ENCODE measurements at places on chromosomes 3 and 15. TPM values are rescaled to one million over a fixed set of nuclear protein-coding genes. Genes with fewer than 3 reads are reported as not detected.

SPTSSB gene
- 0.39 TPM for total RNA-seq

PODXL2 gene
- 2.2 TPM for total RNA-seq

RBMS3 gene
- 203 TPM for total RNA-seq

JMJD7 gene
- 9.6 TPM for total RNA-seq

NPAP1 gene
- total RNA-seq = not detected

SLC22A13 gene
- total RNA-seq = 1.3 TPM

HESX1 gene
- 1.9 TPM for total RNA-seq

CHST14 gene
- 21.4 TPM for total RNA-seq

- no peak for DNase-seq
Observed at GRCh38 chr3:186953011-186953487, 22.7 kb downstream of the ST6GAL1 start.

DNA sequence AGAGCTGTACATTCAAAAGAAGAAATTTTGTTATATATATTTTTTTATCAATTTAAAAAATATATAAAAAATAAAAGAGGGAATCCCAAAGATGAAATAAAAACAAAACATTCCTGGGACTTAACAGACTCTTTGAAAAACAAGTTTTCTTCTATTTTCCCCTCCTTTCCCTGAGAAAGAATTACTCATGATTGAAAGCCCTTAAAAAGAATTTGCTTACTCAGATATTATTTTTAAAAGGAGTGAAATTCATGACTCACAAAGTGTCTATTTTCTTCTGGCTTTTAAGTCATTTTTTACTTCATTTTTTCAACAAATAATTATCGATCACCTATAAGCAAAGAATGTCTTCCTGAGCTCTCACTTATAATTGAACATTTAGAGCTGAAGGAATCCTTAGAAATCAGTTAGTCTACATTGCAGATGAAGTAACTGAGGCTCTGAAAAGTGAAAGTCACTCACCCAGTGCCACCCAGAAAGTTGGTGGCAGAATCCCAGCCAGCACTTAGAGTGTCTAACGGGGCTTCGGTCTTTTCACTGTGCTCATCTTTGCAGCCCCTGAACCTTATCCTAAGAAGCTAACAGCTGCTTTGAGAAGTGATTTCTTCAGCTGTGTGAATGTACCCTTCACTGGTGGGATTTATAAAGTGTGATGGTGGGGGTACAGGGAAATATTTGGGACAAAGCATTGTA, 42.5 kb upstream of the NUDT16 start:
- DNase-seq = no peak

- no peak for DNase-seq
Observed at GRCh38 chr15:59232476-59232875, 25.8 kb downstream of the LDHAL6B start.

DNA sequence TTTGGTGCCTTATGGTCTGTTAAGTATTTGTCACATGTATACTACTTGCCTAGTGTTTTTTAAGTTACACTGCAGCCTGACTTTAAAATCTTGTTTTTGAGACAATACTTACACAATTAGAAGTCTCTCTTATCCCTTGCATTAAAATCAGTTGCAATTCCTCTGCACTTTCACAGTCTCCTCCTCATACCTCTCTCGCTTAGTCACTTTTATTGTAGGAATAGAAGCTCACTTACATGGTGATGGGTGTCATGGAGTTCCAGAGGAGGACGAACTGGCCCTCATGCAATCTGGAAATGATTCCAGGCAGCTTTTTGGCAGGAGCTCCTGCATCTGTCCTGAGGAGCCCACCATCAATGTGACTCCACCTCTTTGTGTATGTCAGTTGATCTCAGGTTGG, 238.4 kb upstream of the TBC1D5 start:
- DNase-seq = no peak

DNA sequence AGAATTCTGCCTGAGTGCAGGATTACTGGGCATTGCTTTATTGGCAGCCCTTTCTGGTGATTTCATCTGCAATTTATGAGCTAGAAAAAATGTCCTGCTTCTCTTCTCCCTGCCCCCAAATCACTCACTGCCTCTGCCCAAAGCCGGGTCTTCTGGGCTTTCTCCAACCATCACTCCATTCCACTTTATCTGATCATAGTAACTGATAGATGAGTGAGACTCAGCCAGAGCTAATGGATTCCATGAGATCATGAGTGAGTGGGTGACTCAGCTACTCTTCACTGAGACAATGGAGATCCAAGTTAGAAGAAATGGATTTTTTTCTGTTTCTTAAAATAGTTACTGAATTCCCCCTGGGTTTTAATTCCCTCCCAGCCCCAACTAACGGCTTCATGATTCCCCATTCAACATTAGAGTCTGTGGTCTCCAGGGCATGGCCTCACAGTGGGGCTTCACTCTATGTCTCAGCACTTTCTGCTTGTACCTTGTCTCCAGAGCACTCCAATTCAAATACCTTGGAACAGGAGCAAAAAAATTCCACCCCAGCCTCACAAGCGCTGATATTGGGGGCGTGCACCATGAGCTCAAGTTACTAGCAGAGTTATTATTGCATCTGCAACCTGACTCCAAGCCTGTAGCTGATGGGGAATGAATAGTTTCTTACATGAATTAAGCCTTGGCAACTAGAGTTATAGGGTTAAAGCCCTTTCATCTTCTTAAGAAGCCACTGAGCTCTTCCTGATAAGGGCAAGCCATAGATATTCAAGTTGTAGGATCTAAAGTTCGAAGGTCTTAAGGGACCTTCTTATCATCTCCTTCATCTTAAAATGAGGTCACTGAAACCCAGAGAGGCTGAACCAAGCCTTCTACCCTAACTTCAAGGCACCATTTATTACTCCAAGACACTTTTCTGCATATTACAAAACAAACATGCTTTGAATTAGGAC, 85.9 kb downstream of the AGBL1 start:
- no peak for DNase-seq

DNA sequence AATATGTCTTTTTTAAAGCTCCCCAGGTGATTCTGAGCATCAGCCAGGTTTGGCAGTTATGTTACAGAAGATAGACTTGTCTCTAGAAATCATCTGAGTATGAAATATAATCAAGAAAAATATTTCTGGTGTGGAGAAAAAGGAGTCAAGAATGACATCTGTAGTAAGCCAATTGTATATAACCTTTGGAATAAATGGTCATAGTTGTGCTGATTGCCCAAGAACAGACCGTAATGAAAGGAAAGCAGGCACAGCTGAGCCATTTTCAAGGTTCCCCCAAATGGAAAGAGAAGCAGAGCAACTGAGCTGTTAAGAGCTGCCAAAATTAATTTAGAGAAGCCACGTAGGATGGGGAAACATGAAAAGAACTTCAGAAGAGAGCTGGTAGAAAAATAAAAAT, 26.6 kb downstream of the GOLM2 start:
- DNase-seq = no peak

DNA sequence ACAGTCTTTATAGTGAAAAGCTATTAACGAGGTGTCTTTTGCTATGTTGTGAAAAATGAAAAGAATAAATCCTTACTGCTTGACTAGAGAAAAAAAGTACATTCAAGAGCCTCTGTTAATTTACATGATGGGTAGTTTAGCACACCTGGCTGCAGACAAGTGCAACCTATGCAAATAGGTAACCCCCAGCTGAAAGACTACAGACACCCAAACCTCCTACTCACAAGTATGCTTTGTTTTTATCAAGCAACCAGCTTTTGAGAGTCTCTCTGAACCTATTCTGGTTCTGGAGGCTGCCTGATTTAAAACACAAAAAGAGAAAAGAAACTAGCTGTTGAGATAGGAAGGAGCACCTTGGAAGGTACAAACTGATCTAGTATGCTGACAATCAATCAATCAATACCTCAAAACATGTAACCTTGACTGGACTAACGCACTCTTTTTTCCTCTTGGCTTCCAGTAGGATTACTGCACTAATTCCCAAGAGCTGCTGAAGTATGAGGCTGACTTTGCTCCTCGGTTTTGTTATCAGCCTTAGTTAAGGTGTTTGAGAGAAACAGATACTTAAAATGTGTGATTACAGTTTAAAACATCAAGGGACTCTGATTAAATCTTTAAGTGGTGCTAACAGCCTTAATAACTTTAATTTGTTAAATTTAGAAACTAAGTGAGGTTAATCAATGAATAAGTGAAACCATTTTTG, 63.6 kb downstream of the OSBPL10 start:
- no peak for DNase-seq

DNA sequence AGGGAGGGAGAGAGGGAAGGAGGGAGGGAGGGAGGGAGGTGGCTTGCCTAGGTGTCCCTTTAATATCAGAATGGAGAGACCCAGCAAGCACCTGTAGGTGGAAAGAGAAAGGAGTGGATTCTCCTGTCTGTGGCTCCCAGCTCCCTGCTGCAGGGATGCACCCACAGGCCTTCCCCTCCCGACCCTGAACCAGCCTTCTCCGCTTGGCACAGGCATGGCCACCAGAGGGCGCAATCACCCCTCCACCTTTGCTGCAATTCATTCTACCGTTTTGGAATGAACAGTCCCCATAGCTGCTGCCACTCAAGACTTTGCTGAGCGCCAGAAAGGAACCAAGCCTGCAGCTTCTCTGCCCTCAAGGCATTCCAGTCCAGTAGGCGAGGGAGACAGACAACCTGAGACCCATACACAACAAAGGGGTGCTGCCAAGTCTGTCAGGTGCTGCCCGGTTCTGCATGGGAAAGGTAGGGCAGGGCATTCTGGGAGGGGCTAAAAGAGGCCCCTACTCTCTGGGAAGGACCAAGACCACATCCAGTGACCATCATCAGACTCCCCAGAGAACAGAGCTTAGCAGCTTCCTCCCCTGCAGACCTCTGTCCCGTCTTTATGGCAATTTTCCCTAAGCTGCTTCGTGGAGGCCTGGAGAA, 4.9 kb downstream of the TLR9 start:
- peak; percentile 97 for DNase-seq

DNA sequence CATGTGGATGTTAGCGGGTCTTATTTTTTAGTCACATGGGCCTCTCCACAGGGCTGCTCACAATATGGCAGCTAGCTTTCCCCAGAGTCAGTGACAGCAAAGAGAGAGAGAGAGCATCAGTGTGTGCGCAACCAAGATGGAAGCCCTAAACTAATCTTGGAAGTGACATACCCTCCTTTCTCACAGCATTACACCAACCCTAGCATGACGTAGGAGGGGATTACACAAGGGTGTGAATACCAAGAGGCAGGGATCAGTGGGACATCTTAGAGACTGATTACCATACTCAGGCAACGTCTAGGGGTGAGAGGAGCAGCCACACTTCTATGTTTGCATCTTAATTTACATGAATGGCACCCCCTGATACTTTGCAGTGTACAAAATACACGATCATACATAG, 3.5 kb upstream of the UBE2E2 start:
- DNase-seq = no peak

DNA sequence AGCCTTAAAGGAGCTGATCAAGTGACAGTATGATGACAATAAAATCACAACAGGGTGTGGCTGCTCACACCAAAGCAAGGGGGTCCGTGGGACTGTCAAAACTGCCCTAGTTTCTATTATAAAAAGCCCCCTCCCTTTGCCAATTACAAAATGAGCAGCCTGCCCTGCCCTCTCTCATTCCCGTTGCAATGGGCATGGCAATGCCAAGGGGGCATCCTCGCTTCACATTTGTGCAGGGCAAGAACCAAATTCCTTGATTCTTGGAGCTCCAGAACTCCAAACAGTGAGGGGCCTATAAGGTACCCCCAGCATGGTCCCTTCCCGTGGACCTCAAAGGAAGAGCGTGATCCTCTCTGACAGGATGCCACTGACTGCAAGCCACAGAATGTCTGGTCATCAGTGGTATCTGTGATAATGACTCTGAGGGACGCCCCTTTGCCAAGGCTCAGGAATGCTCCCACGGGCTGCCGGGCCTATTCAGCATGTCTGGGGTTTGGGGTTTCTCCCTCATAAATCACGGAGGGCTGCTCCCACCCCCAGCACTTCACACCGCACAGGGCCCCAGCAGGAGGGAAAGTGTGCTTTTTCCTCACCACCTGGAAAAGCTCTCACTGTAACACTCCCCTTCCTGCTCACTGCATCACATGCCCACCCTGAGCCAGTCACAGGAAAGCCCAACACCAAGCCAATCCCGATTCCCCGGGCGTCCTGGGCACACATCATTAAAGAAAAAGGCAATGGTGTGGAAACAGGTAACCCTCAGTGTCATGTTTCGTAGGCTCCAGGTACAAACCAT, 105.1 kb upstream of the TRPM1 start:
- DNase-seq = no peak

- DNase-seq = no peak
Observed at GRCh38 chr15:66094331-66094730, 159.2 kb downstream of the MEGF11 start.

GRCh38 chr3:72505539-72506405, 342.5 kb downstream of the SHQ1 start:
- no peak for DNase-seq

- DNase-seq = no peak
Observed at GRCh38 chr15:31459400-31459748, 132.7 kb downstream of the KLF13 start.

- no peak for DNase-seq
Observed at GRCh38 chr3:33071181-33071580, 25.8 kb downstream of the GLB1 start.

DNA sequence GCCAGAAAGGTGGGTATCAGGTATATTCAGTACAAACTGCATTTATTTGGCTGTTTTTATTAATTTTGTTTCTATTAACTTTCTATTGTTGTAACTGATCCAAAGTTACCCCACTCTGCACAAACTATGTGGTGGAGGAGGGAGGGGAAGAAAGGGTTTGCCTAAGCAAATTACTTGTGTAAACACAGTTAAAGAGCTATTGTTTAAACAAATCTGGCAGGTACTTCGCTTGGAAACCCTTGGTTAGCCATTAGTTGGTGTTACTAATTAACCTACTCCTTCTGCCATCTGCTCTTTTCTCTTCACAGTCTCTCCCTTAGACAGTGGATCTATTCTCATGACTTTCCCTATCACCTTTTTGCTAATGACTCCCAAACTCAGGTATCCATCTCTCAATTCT, 328.4 kb upstream of the NECTIN3 start:
- no peak for DNase-seq

- no peak for DNase-seq
Observed at GRCh38 chr15:49238342-49238741, 68.3 kb downstream of the GALK2 start.

DNA sequence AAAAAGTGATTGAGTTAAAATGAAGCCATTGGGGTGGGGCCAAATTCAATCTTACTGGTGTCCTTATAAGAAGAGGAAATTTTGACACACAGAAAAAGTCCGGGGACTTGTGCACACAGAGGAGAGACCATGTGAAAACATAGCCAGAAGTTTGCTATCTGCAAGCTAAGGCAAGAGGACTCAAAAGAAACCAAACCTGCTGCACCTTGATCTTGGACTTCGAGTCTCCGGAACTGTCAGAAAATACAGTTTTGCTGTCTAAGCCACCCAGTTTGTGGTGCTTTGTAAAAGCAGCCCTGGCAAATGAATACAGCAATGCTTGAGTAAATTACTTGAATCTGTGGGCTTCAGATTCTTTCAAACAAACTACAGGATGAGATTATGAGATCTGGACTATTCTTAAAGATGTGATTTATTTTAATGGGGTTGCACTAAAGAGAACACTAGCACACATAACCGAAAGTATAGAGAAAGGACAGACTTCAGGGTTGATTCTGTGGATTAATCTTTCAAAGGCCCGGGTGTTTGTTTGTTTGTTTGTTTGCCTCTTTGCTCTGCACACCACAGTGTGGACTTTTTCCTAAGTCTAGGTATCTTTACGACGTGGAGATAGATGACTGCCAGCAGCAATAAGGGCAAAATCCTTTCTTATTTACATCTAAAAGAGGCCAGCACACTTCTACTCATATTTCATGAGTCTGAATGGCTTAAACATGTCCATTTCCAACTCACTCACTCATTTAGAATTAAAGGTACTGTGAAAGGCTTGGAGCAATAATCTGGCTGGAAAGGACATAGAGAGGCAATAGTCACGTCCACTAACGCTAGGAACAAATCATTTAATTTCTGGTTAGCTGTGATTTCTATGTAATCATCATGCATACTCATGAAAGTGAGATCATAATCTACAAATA, 53.9 kb upstream of the SSR3 start:
- no peak for DNase-seq

All from aorta (tissue), 5 donors.